GM12864 (cell line): ENCODE measurements at places on chromosomes 1 and 21.

DNA sequence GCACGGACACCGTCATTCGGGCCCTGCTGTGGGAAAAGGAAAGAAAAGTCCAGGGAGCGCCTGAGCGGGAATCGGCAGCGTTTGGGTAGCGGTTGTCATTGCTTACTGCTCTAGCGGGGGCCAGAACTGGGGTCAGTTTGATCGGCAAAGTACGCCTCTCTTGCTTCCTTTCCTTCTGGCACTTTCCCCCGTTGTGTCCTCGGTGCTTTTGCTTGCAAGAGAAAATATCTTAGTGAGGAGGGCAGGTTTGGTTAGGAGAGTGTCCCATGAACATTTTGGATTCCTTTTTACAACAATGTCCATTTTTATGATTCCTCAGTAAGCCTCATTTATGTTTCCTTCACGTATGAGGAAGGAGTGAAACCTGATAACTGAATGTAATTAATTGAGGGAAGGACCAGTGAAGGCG lies 670 bp downstream of the ST3GAL3 start:
- no peak for DNase-seq

DNA sequence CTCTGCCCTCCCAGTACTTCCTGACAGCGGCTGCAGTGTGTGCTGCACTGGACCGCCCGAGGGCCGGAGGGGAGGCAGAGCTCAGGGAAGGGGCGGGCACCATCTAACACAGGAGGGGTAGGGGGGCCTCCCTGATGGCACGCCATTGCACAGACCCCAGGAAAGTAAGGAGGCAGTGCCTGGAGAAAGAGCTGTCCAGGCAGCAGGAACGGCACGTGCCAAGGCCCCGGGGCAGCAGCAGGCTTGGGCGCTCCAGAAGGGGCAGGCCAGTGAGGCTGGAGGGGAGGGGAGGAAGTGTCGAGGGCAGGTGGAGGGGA lies 110.7 kb downstream of the CRYAA start:
- DNase-seq = no peak

DNA sequence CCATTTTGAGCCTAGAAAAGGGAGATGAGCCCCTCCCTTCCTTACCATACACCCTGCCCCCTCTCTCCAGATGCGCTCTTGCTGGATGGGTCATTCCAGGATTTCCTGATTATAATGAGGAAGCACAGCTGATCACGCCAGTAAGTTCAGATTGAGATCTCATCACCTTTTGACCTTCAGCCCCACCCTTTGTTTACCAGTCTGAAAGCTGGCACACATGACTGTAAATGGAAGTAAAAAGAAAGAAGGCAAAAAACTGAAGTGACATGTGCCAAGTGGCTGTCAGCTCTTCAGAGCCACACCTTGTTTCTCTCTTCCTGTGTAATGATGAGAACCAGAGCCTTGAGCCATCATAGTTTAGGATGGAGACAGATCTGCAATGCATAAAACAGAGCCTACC lies 27.9 kb downstream of the S1PR1 start:
- no peak for DNase-seq

DNA sequence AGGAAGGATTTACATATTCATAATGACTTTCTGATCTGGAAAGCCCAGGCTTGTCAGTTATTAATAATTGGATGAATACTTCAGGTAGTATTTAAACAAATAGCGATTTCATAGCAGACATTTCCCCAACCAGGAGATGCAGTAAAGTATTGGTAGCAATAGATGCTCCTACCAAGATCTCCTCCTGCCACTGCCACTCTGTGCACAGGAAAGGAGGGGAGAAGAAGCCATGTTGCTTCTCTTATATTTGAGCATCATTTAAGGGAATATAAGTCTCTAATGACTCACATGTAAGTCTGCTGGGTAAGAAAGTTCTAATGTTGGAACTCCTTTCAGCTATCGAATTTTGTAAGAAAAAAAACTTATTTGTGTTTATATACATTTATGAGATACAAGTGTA lies 420 bp upstream of the IFI16 start:
- no peak for DNase-seq

- no peak for DNase-seq
These were observed 23.2 kb downstream of the RUNX3 start for GRCh38 chr1:24906760-24907490.

GRCh38 chr21:28704746-28705145 lies 287.9 kb downstream of the LTN1 start:
- DNase-seq = no peak

GRCh38 chr1:178005450-178005849 lies 35.6 kb upstream of the SEC16B start:
- DNase-seq = no peak

GRCh38 chr21:15928686-15929425 lies 199.1 kb downstream of the USP25 start:
- DNase-seq = no peak

DNA sequence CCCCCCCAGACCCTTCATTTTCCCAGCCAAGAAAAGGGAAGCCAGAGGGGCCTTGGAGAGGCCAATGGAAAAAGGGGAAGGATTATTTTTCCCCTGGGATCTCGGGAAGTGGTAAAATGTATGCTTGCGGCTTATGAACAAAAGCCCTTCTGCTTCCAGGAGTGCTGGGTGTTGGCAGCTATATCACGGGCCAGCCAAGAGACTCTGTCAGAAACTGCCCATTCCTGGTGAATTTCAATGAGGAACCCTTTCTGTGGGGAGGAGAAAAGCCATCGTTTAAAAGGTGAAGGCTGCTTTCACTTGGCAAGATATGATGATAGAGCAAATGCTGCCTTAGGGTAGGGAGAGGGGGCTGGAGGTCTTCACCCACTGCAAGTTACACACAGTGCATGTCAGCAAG lies 69.7 kb upstream of the ZC3H12A start:
- DNase-seq = no peak
